ENCODE measurements at places on chromosomes 1 and 21. TPM values are rescaled to one million over a fixed set of nuclear protein-coding genes. Genes with fewer than 3 reads are reported as not detected.

GRCh38 chr1:9594471-9595155 lies 5.9 kb downstream of the TMEM201 start:
- DNase-seq, result no peak

- no peak for DNase-seq
These were observed 10.7 kb upstream of the ARHGEF16 start for GRCh38 chr1:3443807-3444206.

- DNase-seq, result no peak
These were observed 104.9 kb upstream of the SLC2A1 start for GRCh38 chr1:43063394-43064219.

DNA sequence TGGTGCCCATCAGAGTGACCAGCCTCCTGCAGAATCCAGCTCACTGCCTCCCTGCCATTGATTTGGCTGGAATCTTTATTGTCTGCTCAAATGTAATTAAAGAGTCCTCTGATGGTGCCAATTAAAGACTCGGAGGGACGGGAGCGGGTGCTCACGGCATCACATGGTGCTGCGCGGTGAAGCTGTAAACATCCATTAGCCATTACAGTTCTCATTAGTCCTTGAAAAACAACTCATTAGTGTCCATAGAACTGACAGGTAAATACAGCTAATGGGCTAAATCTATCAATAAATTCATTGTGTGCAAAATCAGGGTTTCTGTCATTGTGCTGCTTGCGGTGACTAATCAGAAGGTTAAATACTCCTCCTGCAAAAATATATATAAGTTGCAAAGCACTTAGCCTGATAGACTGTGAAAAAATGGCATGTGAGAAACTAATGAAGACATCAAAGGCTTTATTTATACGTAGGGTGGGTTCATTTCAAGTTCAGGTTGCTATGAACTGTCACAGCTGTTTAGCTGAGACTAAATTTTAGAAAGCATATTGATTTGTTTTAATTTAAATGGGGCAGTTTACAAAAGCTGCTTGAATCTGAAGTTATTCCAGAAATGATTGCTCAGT lies 289.8 kb upstream of the POU3F1 start:
- DNase-seq, result no peak

DNA sequence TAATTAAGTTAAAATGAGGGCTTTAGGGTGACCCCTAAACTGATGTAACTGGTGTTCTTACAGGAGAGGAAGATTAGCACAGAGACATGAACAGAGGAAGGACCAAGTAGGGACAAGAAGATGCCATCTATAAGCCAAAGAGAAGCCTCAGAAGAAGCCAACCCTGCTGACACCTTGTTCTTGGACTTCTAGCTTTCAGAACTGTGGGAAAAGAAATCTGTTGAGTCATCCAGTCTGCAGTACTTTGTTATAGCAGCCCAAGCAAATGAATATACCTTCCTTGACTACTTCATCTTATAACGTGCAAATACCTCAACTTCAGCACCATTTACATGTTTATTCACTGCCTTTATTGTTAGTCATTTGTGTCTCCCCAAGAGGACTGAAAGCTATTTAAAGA lies 3.4 kb downstream of the ZBTB21 start:
- no peak for DNase-seq

DNA sequence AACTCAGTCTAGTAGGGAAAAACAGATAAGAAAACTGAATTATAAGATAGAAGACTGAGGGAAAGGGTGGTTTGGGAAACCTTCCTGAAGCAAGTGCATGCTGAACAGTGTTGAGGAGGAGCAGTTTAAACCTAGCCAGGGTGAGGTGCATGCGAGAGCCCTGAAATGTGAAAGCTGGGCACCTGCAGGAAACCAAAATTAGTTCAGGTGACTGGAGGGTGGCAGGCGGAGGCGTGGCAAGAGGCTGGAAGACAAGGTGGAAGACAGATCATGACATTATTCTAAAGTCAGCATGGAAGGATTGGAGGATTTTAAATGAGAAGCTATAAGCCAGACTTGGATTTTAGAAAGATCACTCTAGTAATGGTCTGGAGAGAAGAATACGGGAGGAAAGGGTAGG lies 75.1 kb downstream of the CACNA1E start:
- no peak for DNase-seq

GRCh38 chr21:42411197-42411869 lies 7.6 kb downstream of the UBASH3A start:
- DNase-seq, result no peak

Gene AP4B1
- total RNA-seq, result 26.6 TPM

Gene RRAGC
- total RNA-seq, result 41.7 TPM

Gene FAM72C
- 1.0 TPM for total RNA-seq

Gene GJB5
- total RNA-seq, result not detected
